ENCODE measurements at places on chromosomes 7 and 10. TPM values are rescaled to one million over a fixed set of nuclear protein-coding genes. Genes with fewer than 3 reads are reported as not detected.

SFRP4 gene
- polyA plus RNA-seq: 22.2 TPM

DNA sequence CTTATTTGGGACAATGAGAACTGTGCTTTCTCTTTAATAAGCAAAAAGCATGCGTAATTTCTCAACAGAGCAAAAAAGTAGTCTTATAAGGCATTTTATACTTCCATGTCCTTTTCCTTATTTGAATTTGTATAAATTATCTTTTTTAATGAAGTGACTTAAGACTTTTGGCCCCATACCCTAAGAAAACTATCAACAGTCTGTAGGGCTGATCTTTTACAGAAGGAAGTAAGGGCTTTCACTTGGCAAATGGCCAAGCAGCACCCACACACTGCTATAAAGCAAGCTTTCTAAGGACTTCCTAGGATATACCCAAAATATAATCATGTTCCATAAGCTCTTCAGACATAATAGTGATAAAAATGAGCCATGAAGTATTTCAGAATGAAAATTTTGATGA is 3.4 kb downstream of the CRPPA start:
- no peak for DNase-seq

DNA sequence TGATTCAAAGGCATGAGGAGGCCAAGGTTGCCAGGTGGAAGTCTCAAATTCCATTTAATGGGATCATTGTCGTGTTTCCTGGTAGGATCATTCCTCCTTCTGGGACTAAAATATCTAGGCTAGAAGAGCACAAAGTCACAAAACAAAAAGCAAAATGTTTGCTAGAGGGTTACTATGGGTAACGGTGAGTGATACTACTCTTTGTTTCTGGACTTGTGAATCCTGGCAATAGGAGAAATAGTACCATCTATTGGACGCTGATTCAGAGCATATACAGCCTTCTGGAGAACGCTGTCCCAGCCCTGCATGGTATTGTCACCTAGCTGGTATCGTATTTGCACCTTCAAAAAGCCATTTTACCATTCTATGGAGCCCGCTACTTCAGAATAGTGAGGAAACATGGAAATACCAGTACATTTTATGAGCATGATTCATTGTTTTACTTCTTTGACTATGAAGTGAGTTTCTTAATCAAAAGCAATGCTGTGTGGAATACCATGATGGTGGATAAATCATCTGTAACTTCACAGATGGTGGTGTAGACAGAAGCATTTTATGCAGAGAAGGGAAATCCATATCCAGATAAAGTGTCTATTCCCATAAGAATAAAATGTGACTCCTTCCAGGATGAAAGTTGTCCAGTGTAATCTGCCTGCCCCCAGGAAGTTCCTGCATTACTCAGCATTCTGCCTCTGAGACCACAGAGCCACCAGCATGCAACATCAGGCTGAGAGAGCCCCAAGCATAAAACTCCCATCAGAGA is 361.0 kb downstream of the ETV1 start:
- no peak for DNase-seq

GRCh38 chr10:784403-785088 is 95.1 kb upstream of the DIP2C start:
- peak; percentile 20 for DNase-seq

NPFFR1 gene
- polyA plus RNA-seq: 0.05 TPM

DNA sequence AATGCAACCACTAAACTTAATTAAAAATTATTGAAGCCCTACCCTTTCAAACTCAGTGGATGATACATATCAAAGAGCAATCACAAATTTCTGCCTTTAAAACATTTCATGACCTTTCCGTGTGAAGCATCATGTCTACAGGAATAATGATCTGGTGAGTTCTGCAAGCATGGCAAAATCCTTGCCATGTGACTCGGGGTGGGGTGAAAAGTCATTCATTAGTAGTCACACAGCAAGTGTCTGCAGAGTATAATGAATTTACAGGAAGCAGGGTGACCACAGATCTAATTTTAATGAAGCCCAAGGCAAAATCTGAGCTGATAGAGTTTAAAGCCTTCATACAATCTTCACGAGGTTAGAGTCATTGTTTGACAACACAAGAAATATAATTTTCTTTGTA is 351.9 kb downstream of the THSD7A start:
- no peak for DNase-seq

DNA sequence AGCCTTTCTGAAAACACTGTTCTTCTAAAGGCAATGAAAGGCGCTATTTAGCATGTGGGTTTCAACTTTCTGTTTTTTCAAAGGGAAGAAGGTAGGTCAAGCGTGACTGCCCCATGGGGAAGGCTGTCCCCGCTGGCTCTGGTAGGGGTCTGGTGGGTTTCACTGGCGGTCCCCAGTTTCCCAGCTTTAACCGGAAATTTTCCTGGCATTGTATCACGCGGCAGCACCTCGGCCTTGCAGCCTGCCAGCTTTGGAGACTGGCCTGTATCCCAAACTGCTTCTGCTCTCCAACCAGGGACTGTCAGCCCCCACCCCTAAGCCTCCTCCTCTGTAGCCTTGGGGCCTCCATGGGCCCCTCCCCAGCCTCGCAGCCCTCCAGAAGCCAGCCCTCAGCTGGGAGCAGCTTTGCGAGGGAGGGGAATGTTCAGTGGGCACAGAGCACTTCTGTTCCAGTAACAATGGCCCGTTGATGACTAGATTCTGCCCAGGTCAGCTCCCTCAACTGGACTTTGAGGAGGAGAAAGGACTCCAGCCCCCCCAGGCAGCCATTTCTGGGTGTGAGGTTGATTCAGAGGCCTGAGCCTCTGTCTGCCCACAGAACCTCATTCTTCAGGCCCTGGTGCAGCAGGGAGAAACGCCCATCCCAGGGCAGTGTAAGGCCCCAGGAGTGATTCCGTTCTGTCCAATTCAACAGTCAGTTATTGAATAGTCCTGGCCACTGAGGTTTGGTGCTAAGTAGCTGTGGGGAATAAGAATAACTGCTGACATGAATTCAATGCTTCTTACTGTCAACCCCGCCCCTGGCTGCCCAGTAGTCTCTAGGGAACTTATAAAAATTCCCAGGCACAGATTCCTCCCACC is 17.1 kb downstream of the CHST3 start:
- no peak for DNase-seq

PAX4 gene
- not detected for polyA plus RNA-seq
